Activated naive CD4-positive, alpha-beta T cell treated with anti-CD3 and anti-CD28 coated beads, Interleukin-2, amount 10 ng/mL, durations not matched to agents 5 hours and 36 hours (primary cell): ENCODE measurements at places on chromosomes 5 and 9. TPM values are rescaled to one million over a fixed set of nuclear protein-coding genes. Genes with fewer than 3 reads are reported as not detected.

Gene SELENOP
- not detected for total RNA-seq

Gene PHF24
- not detected for total RNA-seq

Gene KLF4
- not detected for total RNA-seq

Gene SLC34A1
- 0.38 TPM for total RNA-seq

Gene BNC2
- total RNA-seq: not detected

Gene CDKN2A
- total RNA-seq: 34.2 TPM

Gene FCN1
- not detected for total RNA-seq
